Islet precursor cell (in vitro differentiated cells): ENCODE measurements at places on chromosomes 11 and 22.

DNA sequence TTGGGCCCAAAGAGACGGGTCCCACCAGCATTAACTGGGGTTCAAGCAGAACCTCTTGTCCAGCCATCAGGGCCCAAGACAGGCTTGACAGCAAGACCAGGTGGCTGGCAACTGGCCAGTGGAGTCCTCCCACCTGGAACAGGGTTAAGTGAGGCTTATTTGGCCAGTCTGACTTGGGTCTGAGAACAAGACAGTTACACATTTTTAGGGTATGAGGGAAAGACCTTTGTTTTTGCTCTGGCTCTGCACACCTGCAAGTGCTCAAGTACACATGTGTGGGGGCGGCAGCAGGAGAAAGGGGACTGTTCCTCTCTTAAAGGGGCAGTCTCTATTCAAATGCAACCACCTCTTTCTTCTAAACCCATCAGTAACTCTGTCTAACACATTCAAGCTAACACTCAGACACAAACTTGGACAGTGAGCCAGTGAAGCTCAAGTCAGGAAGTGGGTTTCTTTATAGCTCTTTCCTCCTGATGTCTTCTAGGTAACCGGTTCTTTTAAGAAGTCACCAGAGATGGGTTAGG, 116.2 kb downstream of the ETS1 start:
- no peak for DNase-seq

DNA sequence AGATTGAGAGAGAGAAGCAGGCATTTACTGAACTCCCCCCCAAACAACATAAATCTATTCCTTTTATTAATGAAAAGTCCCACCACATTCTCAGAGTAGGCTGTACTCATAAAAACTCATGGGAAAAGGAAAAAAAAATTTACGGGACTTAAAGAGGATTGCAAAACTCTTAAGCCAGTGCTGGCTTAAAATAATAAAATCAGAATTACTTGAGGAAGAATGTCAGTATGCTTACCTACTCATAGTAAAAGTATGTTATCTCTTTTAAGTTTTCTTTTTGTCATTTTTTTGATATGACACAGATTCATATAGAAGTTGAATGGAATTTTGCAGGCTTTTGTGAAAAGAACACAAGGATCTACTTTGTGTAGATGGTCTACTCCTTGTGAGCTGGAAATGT, 126.3 kb downstream of the LUZP2 start:
- DNase-seq = no peak

GRCh38 chr22:40128989-40129388, 48.7 kb upstream of the TNRC6B start:
- DNase-seq = no peak

GRCh38 chr11:73625696-73626318, 20.6 kb upstream of the PLEKHB1 start:
- peak; percentile 84 for DNase-seq

GRCh38 chr11:82960779-82961143, 59.2 kb downstream of the DDIAS start:
- no peak for DNase-seq

GRCh38 chr11:9787981-9788521, 124.2 kb downstream of the SWAP70 start:
- no peak for DNase-seq
